ENCODE measurements at places on chromosomes 16 and 17.

DNA sequence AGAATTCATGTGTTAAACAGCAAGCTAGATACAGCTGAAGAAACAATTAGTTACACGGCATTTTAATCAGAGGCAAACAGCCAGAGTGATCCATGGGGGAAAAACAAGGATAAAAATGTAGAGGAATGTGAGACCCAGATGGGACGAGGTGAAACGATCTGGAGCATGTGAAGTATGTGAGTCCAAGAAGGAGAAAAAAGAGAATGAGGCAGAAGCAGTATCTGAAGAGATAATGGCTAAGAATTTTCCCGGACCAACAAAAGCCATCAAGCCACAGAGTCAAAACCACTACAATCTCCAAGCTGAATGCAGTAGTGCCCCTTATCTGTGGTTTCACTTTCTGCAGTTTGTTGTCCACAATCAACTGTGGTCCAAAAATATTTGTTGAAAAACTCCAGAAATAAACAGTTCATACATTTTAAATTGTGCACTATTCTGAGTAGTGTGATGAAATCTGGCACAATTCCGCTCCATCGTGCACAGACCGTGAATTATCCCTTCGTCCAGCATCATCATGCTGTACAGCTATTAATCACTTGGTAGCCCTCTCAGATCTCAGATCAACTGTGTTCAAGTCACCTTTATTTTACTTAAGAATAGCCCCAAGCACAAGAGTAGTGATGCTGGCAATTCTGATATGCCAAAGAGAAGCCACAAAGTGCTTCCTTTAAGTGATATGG, 18.8 kb downstream of the MYH10 start:
- no peak for DNase-seq

- DNase-seq: no peak
Observed at GRCh38 chr17:2412561-2413021, 11.7 kb upstream of the MNT start.

GRCh38 chr17:33369149-33369548, 76.1 kb upstream of the ASIC2 start:
- DNase-seq: no peak

DNA sequence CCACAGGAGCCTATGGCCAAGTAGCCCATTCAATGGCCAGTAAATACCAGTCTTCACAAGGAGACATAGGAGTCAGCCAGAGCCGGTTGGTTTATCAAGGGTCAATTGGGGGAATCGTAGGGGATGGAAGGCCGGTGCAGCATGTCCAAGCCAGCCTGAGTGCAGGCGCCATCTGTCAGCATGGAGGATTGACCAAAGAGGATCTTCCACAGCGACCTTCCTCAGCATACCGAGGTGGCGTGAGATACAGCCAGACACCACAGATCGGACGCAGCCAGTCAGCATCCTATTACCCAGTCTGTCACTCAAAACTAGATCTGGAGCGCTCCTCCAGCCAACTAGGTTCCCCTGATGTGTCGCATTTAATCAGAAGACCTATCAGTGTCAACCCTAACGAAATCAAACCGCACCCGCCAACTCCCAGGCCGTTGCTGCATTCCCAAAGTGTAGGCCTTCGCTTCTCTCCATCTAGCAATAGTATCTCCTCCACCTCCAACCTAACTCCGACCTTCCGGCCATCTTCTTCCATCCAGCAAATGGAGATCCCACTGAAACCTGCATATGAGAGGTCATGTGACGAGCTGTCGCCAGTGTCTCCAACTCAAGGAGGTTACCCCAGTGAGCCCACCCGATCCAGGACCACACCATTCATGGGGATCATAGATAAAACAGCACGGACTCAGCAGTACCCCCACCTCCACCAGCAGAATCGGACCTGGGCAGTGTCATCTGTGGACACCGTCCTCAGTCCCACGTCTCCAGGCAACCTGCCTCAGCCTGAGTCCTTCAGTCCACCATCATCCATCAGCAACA, 25.0 kb downstream of the CYB561 start:
- DNase-seq: no peak

DNA sequence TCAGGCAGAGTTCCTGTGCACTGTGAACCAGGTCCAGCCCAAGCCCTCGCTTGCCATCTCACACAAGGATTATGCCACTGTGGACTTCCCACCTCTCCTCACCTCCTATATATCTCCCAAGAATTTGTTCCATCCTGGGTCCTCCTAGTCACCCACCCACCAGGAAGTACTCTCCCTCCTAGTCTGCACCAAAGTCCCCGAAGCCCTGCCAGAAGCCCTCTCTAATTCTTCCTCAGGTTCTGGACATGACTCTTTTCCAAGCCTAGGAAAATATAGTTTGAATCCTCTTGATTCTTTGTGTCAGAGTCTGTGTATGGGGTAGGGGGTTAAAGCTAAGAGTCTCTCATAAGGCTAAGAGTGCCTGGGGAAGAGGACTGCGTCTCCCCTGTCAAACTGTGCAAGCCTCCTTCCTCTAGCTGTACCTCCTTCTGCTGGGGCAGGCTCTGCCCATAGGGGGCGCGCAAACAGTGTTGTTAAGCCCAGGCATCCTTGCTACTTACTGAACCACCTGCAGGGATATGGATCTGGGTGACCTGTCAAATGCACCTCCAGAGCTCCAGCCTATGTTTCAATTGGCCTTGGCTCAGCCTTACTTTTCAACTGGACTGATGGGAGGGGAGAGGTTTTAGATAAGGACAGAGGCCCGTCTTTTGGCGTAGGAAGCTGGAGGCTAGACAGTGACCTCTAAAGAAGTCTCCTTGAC, 16.6 kb upstream of the DLX4 start:
- peak; percentile 83 for DNase-seq

DNA sequence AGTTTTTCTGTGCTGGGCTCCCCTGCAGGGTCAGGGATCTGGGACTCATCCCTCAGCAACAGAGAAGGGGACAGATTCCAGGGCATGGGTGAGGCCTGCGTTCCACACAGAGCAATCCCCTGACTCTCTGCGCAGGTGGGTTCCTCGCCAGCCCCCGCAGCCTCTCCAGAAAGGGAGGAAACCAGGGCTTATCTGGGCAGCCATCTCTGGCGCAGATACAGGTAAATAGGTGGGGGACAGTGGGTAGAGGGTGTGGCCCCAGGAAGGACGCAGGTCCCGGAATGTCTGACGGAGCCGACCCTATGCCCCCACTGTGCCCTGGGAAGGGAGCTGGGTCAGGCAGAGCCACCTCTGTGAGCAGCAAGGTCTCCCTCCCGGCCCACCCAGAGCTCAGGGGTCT, 23.2 kb downstream of the PIEZO1 start:
- DNase-seq: no peak

Measured in AG08396 (cell line).